Right lobe of liver (tissue), 6 donors: ENCODE measurements at places on chromosomes 2 and 18. TPM values are rescaled to one million over a fixed set of nuclear protein-coding genes. Genes with fewer than 3 reads are reported as not detected.

GRCh38 chr2:120672526-120673204 is 63.0 kb upstream of the GLI2 start:
- no peak overlapping the region for H3K4me3 ChIP-seq
- H3K36me3 ChIP-seq, result no peaks in the 10 kb centered on the region
- no peak overlapping the region for H3K27ac ChIP-seq
- H3K27me3 ChIP-seq, result no peaks in the 10 kb centered on the region
- no peak for DNase-seq

DNA sequence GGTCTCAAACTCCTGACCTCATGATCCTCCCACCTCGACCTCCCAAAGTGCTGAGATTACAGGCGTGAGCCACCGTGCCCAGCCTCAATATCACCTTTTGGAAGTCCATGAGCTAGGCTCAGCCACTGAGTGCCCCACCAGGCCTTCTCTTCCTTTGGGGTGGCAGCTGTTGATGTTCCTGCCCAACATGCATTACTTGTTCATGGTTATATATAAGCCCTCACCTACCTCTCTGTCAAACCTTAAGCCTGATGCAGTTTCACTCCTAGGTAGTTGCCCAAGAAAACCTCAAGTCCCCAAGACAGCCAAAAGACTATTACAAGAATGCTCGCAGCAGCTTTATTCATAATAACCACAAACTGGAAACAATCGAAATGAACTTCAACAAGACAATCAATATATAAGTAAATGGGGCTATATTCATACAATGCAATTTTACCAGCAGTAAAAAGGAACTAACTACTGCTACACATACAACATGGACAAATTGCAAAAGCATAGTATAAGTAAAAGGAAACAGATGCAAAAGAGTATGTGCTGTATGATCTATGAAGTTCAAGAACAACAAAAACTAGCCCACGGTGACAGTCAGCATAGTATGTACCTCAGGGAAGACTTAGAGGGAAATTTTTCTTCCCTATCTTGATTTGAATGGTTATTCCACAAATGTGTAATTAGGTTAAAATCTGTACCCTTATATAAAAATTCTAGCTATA is 59.6 kb upstream of the REL start:
- no peaks in the 10 kb centered on the region for H3K36me3 ChIP-seq
- no peak overlapping the region for H3K27ac ChIP-seq
- no peak overlapping the region for H3K4me3 ChIP-seq
- no peaks in the 10 kb centered on the region for H3K4me1 ChIP-seq

DNA sequence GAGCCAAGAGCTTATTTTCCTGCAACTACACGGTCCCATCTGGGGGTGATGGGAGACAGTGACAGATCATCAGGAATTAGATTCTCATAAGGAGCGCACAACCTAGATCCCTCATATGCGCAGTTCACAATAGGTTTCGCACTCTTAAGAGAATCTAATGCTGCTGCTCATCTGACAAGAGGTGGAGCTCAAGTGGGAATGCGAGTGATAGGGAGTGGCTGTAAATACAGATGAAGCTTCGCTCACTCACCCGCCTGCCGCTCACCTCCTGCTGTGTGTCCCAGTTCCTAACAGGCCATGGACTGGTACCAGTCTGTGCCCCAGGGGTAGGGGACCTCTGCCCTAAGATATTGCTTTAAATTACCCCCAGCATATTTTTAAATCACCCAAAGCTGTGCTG is 10.8 kb downstream of the LRRFIP1 start:
- DNase-seq, result no peak
- H3K27me3 ChIP-seq, result no peaks in the 10 kb centered on the region
- no peaks in the 10 kb centered on the region for H3K4me1 ChIP-seq
- H3K27ac ChIP-seq, result no peak overlapping the region
- H3K36me3 ChIP-seq, result no peaks in the 10 kb centered on the region
- H3K4me3 ChIP-seq, result no peak overlapping the region

DNA sequence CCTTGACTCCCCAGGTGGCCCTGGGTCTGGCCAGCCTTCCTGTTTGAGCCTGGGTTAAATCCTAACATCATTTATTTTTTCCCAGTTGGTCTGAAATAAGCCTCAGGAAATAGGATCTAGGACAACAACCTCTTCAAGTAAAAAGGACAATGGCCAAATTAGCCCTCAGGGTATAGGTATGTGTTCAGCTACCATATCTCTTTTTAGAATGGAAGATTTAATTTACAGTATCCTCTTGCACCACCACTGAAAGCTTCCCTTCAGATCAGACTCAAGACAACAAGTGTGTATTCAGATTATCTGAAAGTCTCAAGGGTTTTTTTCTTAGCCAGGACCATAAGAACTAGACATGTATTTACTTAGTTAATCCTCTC is 61.6 kb upstream of the CXCR4 start:
- H3K27me3 ChIP-seq, result no peaks in the 10 kb centered on the region
- DNase-seq, result no peak
- H3K27ac ChIP-seq, result no peak overlapping the region
- H3K4me1 ChIP-seq, result no peaks in the 10 kb centered on the region
- H3K4me3 ChIP-seq, result no peak overlapping the region

- no peak overlapping the region for H3K27ac ChIP-seq
- H3K27me3 ChIP-seq, result no peaks in the 10 kb centered on the region
- no peaks in the 10 kb centered on the region for H3K36me3 ChIP-seq
Observed at GRCh38 chr2:61288070-61288841, 126.3 kb downstream of the C2orf74 start.

GRCh38 chr2:64635976-64636911 is 17.5 kb downstream of the SERTAD2 start:
- DNase-seq, result no peak
- peaks cover 16% of the 10 kb centered on the region for H3K4me1 ChIP-seq
- H3K36me3 ChIP-seq, result no peaks in the 10 kb centered on the region
- H3K27me3 ChIP-seq, result no peaks in the 10 kb centered on the region
- no peak overlapping the region for H3K27ac ChIP-seq

DNA sequence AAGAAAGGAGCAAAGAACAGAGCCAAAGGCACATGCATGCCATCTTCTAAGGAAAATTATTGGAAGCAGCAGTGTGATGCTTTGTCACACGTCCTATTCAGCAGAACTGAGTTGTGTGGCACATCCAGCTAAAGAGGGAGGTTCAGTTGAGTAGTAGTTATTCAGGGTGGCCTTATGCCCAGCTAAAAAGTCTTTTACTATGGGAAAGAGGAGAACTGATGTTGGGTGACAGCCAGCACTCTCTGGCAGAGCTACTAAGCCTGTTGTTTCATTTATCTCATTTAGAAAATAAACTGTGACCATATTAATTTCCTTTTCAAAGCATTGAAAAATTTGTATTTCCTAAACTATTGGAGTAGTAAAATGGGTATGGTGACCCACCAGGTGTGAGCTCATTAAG is 18.5 kb downstream of the ITGA6 start:
- H3K4me3 ChIP-seq, result no peak overlapping the region
- no peaks in the 10 kb centered on the region for H3K27me3 ChIP-seq
- no peak for DNase-seq
- H3K36me3 ChIP-seq, result no peaks in the 10 kb centered on the region
- H3K4me1 ChIP-seq, result no peaks in the 10 kb centered on the region
- no peak overlapping the region for H3K27ac ChIP-seq

Gene HNMT
- total RNA-seq, result 64.4 TPM

GRCh38 chr2:83582589-83582988 is 876.5 kb downstream of the SUCLG1 start:
- no peak overlapping the region for H3K27ac ChIP-seq
- H3K36me3 ChIP-seq, result no peaks in the 10 kb centered on the region
- no peak overlapping the region for H3K4me3 ChIP-seq
- no peaks in the 10 kb centered on the region for H3K27me3 ChIP-seq
- H3K4me1 ChIP-seq, result no peaks in the 10 kb centered on the region

GRCh38 chr18:24212939-24213338 is 74.1 kb downstream of the CABYR start:
- no peaks in the 10 kb centered on the region for H3K36me3 ChIP-seq
- H3K4me3 ChIP-seq, result no peak overlapping the region
- no peaks in the 10 kb centered on the region for H3K27me3 ChIP-seq
- H3K27ac ChIP-seq, result no peak overlapping the region

DNA sequence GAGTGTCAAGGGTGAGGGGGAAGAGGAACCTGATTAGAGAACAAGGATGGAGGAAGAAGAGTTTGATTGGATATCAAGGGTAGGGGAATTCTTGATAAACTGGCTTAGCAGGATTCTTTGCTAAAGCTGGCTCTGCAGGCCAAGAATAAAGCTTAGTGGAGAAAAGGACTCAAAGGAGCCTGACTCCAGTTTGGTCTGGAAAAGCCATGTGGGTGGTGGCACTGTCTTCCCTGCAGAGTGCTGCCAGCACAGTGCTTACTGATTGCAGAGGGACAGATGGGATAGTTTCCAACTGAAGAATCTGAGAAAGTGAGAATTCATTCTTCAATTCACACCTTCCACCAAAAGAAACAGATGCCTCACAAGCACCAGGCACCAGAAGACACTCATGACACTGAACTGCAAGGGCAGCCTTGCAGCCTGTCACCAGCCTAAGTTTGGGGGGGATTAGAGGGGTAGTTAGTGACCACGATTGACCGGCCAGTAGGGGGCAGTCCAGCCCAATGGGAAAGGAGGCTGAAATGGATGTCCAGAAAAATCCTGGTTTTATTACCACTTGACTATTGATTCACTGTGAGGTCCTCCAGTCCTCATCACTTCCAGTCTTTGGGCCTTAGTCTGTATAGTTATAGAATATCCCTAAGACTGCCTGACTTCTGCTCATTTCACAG is 334.5 kb downstream of the SMAD2 start:
- H3K27me3 ChIP-seq, result no peaks in the 10 kb centered on the region
- no peak overlapping the region for H3K27ac ChIP-seq
- no peak overlapping the region for H3K4me3 ChIP-seq
- DNase-seq, result no peak
- H3K36me3 ChIP-seq, result no peaks in the 10 kb centered on the region

Gene GRHL1
- 3.5 TPM for total RNA-seq

DNA sequence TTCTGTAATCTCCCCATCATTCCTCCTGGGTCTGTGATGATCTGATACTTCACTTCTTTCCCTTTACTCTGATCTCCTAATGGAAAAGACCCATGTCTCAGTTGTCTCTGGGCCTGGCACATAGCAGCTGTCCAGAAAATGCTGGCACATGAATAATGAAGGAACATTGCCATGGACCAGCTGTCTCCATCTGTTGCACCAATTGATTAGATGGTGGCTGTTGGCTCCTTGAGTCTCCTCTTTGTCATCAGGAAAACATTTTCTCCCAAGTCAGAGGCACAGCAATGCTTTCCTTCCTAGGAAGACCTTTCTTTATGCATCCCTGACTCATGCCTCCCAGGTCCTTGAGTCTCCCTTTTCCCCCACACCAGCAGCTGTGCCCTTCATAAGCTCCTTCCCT is 286.2 kb upstream of the CXCR4 start:
- DNase-seq, result no peak
- no peaks in the 10 kb centered on the region for H3K36me3 ChIP-seq
- no peak overlapping the region for H3K4me3 ChIP-seq
- no peak overlapping the region for H3K27ac ChIP-seq
- no peaks in the 10 kb centered on the region for H3K4me1 ChIP-seq
- no peaks in the 10 kb centered on the region for H3K27me3 ChIP-seq

Gene TMEM214
- 53.9 TPM for total RNA-seq

- no peak overlapping the region for H3K4me3 ChIP-seq
- H3K27ac ChIP-seq, result no peak overlapping the region
- peaks cover 8% of the 10 kb centered on the region for H3K4me1 ChIP-seq
- DNase-seq, result no peak
- H3K36me3 ChIP-seq, result no peaks in the 10 kb centered on the region
Observed at GRCh38 chr18:22026362-22026761, 143.0 kb upstream of the GATA6 start.

DNA sequence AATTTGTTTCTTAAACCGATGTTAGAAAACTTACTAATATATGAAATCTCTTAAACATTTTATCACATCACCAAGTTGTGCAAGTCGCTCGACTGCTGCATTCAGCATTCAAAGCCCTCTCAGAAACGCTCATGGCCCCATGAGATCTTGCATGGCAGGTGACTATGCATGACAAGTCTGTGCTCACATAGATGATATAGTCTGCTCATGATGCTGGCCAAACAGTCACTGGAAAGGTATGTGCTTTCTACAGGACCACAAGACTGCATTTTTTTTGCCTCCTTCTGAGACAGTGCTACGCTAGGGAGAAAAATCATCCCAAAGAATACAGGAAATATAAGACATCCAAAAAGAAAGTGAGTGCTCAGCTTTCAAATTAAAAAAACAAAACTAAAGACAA is 98.3 kb upstream of the ZBTB14 start:
- H3K4me1 ChIP-seq, result no peaks in the 10 kb centered on the region
- DNase-seq, result no peak
- no peaks in the 10 kb centered on the region for H3K36me3 ChIP-seq

Gene EVX2
- total RNA-seq, result not detected

GRCh38 chr2:119005051-119005450 is 63.1 kb downstream of the MARCO start:
- no peaks in the 10 kb centered on the region for H3K27me3 ChIP-seq
- no peak overlapping the region for H3K4me3 ChIP-seq
- H3K36me3 ChIP-seq, result no peaks in the 10 kb centered on the region

Gene RNF144A
- 1.7 TPM for total RNA-seq

Gene MERTK
- total RNA-seq, result 10.6 TPM

Gene ICOS
- total RNA-seq, result 0.31 TPM

GRCh38 chr2:238305092-238305862 is 15.0 kb upstream of the TRAF3IP1 start:
- DNase-seq, result no peak
- no peak overlapping the region for H3K27ac ChIP-seq
- H3K36me3 ChIP-seq, result no peaks in the 10 kb centered on the region
- no peak overlapping the region for H3K4me3 ChIP-seq
- H3K4me1 ChIP-seq, result peaks cover 25% of the 10 kb centered on the region

Gene CAVIN2
- total RNA-seq, result 10.7 TPM

GRCh38 chr18:65359479-65359878 is 391.3 kb upstream of the CDH7 start:
- H3K4me1 ChIP-seq, result no peaks in the 10 kb centered on the region
- DNase-seq, result no peak
- no peaks in the 10 kb centered on the region for H3K36me3 ChIP-seq
- H3K27me3 ChIP-seq, result no peaks in the 10 kb centered on the region
- no peak overlapping the region for H3K27ac ChIP-seq

GRCh38 chr2:239250216-239251081 is 150.4 kb downstream of the HDAC4 start:
- no peaks in the 10 kb centered on the region for H3K27me3 ChIP-seq
- no peak overlapping the region for H3K4me3 ChIP-seq
- no peaks in the 10 kb centered on the region for H3K36me3 ChIP-seq

- H3K36me3 ChIP-seq, result no peaks in the 10 kb centered on the region
- no peak overlapping the region for H3K27ac ChIP-seq
- no peaks in the 10 kb centered on the region for H3K4me1 ChIP-seq
- H3K4me3 ChIP-seq, result no peak overlapping the region
- no peaks in the 10 kb centered on the region for H3K27me3 ChIP-seq
- no peak for DNase-seq
Observed at GRCh38 chr2:162230761-162231160, 12.5 kb downstream of the FAP start.

GRCh38 chr18:57581301-57581934 is 5.1 kb downstream of the FECH start:
- no peaks in the 10 kb centered on the region for H3K27me3 ChIP-seq
- H3K4me1 ChIP-seq, result no peaks in the 10 kb centered on the region

DNA sequence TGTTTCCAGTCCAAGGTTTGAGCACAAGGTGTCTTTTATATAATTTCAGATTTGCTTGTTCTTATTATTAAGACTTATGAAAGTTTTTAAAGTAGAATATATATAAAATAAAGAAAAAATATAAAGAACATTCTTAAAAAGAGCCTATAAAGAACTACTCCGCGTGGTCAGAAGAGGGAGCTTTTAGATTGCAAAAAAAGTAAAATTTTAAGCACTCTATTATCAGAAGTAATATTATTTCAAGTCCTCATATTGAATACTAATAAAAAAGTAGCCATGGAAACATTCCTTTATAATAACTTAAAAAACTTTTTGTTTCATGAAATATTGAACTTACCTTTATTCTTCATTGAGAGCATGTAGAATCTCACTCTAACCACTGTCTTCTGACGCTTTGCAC is 51.4 kb downstream of the LINC00305 start:
- no peak overlapping the region for H3K27ac ChIP-seq
- no peak overlapping the region for H3K4me3 ChIP-seq
- H3K36me3 ChIP-seq, result no peaks in the 10 kb centered on the region
- H3K27me3 ChIP-seq, result no peaks in the 10 kb centered on the region

Gene LYPD6B
- total RNA-seq, result not detected

Gene MAT2A
- 73.1 TPM for total RNA-seq
